NCI-H69 (cell line): ENCODE measurements at places on chromosomes 7 and 10.

DNA sequence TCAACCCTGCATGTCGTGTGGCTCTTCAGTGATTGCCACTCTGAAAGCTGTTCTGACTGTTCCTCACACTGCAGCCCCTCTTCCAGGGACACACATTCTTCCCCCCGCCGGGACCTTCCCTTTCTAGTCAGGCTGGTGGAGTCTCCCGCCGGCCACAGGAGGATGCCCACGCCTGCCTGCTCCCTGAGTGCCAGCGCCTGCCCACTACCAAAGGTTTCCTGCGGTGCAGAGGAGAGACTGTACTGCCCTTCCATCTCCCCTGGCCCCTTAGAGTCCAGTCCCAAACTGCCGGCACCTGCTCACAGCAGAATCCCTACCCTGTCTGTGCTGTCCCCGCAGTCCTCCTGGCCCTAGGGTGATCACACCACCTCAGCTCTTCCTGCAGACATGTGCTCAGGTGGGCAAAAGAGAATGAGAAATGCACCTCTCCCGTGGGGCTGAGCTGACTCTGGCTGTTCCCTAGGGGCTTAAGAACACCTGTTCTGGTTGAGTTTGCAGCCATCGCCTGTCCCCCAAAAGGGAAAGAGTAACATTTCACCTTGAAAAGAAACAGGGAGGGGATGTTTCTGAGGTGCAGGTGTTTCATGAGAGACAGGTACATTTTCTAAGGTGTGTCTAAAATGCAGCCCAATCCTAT, 1.4 kb downstream of the PODXL start:
- DNase-seq = peak; percentile 45

- DNase-seq = no peak
These were observed 38.9 kb upstream of the PLCE1 start for GRCh38 chr10:93954726-93955363.

DNA sequence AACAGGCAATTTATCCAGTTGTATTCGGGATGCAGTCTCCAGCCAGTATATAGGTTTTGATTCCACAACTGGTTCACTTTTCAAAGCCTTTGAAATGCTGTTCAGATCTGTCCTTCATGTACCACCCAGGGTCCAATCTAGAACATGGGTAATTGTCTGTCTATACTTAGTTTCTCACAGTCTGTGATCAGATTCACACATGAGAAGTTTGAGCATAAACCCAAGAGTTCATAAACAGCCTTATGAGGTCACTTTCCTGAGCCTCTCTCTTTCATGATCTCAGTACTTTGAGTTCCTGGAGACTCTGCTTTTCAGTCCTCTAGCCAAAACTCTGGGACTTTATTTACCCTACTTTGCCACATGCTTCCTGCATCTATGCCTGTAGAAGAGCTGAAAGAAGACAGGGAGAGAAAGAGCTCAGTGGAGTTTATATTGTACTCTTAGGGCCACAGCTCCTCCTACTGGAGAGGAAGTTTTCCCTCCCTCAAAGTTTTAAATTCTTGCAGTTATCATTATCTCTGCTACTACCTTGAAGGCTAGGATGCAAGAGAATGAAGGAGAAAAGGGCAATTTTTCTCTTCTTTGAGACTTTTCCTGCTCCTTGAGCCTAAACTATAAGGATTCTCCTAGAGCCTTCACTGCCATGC, 172.0 kb downstream of the ZEB1 start:
- peak; percentile 0 for DNase-seq

DNA sequence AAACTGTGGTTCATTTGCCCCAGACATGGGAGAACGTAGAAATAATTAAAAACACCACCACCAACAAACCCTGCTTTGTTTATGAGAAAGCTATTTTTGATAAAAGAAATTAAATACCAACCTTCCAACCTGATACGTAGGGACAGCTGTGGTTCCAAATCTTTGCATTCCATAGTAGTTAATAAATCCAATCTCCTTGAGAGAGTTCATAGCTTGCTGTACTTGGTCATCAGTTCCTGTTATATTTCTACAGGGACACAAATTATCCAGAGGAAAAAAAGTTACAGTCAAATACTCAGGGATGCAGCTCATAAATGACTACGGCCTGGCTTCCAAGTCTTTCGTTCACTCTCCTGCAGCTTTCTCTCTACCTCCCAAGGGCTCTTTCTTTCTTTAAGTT, 41.1 kb downstream of the PUS7 start:
- DNase-seq = no peak

DNA sequence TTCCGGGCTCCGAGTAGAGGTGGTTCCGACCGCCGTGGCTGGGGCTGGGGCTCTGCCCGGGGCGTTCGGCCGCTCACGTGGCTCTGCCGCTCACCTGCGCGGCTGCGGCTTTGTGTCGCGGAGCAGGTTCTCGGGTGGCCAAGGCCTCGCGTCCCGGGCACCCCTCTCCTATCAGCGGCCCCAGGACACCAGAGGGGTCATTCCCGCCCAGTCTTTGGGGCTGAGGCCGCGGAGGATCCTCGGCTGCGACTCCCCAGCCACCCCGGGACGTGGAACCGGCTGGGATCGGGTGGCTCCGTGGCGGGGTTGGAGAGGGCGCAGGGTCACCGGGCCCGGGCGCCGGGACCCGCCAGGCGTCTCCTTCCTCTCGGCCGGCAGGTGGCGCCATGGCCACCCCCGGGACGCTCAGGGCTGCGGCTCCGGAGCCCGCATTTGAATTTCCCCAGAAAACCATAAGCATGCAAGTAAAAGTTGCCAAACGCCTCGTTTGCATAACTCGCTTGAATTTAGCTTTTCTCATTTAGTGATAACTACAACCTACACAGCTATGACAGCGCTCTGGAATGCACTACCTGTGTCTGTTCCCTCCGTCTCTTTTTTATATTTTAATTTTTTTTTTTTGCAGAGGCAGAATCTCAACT, 1.2 kb downstream of the COL26A1 start:
- peak; percentile 63 for DNase-seq

DNA sequence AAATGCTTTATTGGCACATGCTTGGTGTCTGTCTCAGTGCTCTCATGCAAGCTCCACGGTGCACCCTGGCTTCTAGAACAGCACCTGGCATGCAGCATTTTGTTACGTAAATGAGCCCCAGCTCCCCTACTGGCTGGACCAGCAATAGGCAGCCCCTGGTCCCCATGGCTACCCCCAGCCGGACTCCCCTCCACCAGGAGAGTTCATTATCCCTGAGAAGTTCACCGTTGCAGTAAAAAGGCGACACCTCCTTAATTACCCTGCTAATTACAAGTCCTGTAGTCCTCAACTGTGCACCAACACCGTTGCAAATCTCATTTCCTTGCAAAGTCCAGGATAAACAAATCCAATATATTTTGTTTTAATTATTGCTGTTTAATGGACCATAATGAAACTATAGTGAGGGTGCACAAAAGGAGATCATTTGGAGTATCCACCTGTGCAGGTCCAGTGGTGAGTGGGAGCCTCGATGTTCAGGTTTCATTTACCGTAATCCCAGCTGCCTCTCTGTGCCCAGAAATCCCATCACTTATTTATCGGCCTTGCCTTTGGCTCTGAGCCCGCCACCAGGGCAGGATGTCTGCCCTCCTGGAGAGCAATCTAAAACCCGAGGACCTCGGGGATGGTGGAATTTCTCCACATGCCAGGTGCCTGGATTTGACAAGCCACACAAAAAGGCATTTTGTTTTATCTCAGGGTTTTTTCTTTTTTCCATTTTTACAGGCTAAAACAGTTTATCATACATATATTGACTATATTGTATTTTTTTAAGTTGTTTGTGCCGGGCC, 12.8 kb upstream of the DRGX start:
- peak; percentile 90 for DNase-seq

DNA sequence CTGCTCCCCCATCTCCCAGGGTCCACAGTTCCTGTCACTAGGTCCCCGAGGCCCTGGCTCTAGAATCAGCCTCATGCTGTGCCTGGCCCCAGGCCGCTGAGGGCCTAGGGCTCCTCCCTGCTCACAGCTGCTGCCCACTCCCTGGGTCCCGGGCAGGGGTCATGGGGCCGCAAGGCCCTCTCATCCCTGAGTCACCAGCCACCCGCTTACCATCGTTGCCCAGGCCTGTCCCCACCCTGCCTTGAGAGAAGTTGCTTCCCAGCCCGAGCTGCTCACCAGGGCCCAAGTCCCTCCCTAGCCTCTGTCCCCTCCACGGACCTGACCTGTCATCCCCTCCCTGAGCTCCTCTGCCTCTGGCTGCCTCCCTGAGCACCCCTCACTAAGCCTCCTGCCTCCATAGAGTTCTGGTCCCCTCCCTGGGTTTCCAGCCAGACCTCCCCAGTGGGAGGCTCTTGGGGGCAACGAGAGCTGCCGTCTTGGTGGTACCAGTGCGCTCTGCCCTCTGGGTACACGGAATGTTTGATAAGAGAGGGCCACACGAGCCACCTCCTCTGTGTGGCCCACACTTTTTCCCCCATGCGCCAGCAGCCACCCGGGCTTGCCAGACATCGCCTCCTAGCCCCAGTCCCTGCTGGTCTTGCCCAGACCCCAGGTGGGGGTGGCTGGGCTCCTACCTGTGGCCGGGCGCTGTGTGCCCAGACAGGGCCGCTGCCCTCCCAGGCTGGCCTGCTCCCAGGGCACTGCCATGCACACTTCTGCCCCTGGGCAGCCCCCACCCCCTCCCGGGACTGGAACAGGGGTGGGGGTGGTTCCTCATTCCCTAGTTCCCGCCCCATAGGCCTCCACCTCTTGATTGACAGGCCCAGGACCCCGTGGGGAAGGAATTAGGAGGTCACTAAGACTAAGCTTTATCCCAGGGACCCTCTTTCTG, 21.3 kb downstream of the MLXIPL start:
- DNase-seq = no peak

DNA sequence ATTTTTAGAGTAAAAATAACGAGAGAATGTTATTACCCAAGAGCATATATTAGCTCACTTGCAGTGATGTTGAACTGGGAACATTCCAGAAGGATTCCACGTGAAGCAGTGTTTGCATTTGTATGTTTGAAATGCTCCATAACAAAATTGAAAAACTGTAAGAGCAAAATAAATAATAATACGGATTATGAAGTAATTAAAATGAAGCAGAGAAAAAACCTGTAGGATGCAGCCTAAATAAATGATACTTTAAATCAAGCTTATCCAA, 203.3 kb downstream of the BAMBI start:
- no peak for DNase-seq

DNA sequence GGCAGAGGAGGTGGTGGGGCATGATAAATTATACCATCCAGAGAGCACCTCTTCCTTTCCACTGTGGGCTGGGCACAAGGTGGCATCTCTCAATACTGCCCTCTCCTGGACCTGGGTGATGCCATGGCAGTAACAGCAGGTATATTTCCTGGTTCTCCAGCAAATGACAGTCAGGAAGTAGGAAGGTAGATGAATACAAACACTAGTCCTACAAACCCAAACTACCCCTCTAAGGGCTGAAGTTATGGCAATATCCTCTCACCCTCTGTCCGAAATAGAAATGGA, 1004.9 kb downstream of the KCNMA1 start:
- DNase-seq = peak; percentile 88

DNA sequence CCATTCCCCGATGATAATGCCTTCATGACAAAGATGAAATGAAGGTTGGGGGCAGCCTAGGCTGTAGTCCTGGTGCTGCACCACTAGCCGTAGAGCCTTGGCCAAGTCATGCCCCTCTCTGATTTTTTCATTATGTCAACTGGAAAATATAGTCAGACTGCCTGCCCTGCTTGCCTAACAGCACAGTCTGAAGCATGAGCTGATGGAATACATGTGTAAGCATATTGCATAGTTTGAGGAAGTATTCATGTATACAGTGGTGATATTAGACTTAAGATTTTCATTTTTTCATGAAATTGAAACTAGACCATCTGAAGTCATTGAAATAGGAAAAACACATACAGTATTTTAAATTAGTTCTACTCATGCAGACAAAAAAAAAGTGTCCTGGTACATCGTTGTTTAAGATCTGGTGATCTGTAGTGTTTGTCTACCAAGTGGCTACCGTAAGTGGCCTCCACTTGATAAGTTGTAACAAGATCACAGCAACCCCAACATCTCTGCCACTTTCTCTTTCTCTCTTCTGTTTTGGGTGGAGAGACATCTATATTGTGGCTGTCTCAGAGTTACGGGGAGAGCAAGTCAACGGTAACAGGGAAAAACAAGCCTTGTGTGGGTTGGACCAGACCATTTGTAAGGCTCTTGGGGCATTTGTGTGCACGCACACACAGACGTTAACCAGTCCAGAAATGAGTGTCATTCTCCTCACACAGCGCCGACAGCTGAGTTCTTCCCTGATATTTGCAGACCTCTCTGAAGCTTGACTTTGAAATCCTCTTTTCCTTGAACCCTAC, 716.6 kb upstream of the GALNT17 start:
- no peak for DNase-seq

GRCh38 chr10:93280121-93280698, 201.9 kb downstream of the MYOF start:
- peak; percentile 25 for DNase-seq
